ENCODE measurements at places on chromosomes 11 and 22.

GRCh38 chr11:72817966-72818365, 3.8 kb downstream of the ATG16L2 start:
- DNase-seq = no peak

- DNase-seq = no peak
These were observed 101.1 kb downstream of the MUC15 start for GRCh38 chr11:26470992-26471391.

DNA sequence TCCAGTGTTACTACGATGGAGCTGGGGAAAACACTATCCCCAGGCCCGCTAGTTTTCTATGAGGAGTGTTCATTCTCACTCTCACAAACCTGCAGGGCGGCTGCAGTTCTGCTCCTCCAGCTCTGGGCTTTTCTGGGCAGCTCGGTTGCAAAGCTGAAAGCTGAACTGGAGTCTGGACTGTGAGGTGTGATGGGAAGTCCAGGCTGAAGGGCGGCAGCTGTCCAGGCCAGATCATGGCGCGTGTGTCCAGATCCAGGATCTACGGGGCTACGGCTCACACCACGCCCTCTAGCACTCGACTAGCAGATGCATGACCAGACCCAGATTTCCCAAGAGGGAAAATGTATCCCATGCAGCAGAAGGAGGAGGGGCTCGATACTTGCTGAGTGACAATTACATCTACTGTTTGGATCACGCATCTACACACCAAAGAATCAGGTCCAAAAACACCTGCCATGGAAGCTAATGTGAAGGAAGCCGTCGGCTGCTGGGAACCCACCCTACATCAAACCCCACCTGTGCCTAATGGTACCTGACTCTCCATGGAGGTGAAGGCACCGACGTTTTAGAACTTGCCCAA, 555.0 kb downstream of the BRD1 start:
- DNase-seq = no peak

GRCh38 chr11:73467505-73467904, 91.3 kb downstream of the RELT start:
- DNase-seq = no peak

- DNase-seq = no peak
These were observed 103.5 kb downstream of the WT1 start for GRCh38 chr11:32331792-32332191.

- no peak for DNase-seq
These were observed 3.4 kb downstream of the KIAA0930 start for GRCh38 chr22:45237065-45237990.

- DNase-seq = no peak
These were observed 30.6 kb downstream of the NNMT start for GRCh38 chr11:114326776-114327175.

- DNase-seq = no peak
These were observed 34.5 kb downstream of the NOX4 start for GRCh38 chr11:89456681-89457080.

DNA sequence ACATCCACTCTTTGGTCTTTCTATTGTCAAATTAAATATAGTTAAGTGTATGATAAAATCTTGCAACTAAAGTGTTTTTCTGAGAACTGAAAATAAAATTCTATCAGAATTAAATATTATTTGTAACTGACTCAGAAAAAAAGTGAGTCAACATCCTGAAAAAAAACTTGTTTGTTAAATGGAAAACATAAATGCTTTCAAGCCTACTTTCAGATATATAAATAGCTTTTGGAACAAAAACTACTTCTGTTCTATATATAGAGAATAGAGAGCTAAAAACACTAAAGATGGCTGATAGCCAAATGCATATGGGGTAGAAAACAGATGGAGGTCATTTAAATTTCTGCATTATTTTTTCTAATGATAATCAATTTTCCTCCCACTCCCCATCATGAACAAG, 61.8 kb downstream of the PIK3C2A start:
- no peak for DNase-seq

Measured in activated CD4-positive, alpha-beta T cell treated with anti-CD3 and anti-CD28 coated beads for 48 hours (primary cell).